Astrocyte (in vitro differentiated cells and primary cell): ENCODE measurements at places on chromosomes 4 and X.

DNA sequence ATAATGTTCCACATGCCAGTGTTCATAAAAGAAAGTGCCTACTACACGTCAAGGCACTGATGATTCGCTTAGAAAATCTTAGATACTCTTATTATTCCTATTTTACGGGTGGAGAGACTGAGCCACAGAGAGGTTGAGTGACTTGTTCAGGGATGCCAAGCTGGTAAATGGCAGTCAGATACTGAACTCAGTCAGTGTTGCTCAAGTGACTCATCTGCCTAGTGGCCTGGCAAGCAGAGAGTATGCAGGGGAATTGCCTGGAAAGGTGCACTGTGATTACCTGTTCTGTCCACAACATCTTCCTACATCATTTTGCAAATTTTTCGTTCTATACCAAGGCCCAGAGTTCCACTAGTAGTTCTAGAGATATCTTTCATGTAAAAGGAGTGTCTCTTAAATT is 68.4 kb downstream of the RAPGEF2 start:
- no peaks in the 10 kb centered on the region for H3K27me3 ChIP-seq
- H3K4me3 ChIP-seq: no peak overlapping the region
- no peak overlapping the region for H3K27ac ChIP-seq
- peak; percentile 10 for DNase-seq
- peaks cover 12% of the 10 kb centered on the region for H3K4me1 ChIP-seq

GRCh38 chr4:139951021-139951420 is 203.0 kb downstream of the MAML3 start:
- no peaks in the 10 kb centered on the region for H3K36me3 ChIP-seq
- DNase-seq: peak; percentile 67
- H3K27ac ChIP-seq: no peak overlapping the region
- H3K4me1 ChIP-seq: peaks cover 7% of the 10 kb centered on the region

DNA sequence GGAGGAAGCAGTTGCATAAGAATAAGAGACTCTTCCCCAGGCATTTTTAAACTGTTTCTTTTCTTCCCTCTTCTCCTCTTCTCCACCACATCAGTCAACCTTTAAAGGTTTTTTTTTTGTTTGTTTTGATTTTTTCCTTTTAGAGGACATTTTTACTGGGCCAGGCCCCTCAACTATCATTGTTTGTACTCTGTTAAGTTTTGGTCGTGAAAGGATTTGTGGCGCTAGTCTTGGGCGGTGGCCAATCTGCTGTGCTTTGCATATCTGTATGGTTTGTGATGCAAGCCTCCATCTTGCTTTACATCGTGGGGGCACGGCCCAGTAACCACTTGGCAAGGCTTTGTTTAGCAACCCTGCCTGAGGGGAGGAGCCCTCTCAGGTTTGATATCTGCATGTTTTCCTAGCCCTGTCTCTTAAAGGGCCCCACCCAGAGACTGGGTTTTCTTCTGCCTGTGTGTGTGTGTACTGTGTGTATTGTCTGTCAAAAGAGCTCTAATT is 101.9 kb upstream of the SLITRK2 start:
- no peaks in the 10 kb centered on the region for H3K27me3 ChIP-seq
- no peak for DNase-seq
- H3K27ac ChIP-seq: no peak overlapping the region
- no peaks in the 10 kb centered on the region for H3K4me1 ChIP-seq
- no peak overlapping the region for H3K4me3 ChIP-seq

- H3K27me3 ChIP-seq: no peaks in the 10 kb centered on the region
- no peak overlapping the region for H3K27ac ChIP-seq
- H3K4me3 ChIP-seq: no peak overlapping the region
- H3K4me1 ChIP-seq: no peaks in the 10 kb centered on the region
- no peak for DNase-seq
These were observed 82.8 kb upstream of the VEGFC start for GRCh38 chr4:176875446-176875930.

- DNase-seq: no peak
- no peaks in the 10 kb centered on the region for H3K4me1 ChIP-seq
- no peaks in the 10 kb centered on the region for H3K27me3 ChIP-seq
- H3K4me3 ChIP-seq: no peak overlapping the region
These were observed 305.4 kb downstream of the PRDM5 start for GRCh38 chr4:120617171-120617570.

- H3K36me3 ChIP-seq: no peaks in the 10 kb centered on the region
- no peak overlapping the region for H3K27ac ChIP-seq
- H3K27me3 ChIP-seq: no peaks in the 10 kb centered on the region
- DNase-seq: no peak
- no peaks in the 10 kb centered on the region for H3K4me1 ChIP-seq
These were observed 1512.2 kb downstream of the C4orf33 start for GRCh38 chr4:130608121-130608520.

DNA sequence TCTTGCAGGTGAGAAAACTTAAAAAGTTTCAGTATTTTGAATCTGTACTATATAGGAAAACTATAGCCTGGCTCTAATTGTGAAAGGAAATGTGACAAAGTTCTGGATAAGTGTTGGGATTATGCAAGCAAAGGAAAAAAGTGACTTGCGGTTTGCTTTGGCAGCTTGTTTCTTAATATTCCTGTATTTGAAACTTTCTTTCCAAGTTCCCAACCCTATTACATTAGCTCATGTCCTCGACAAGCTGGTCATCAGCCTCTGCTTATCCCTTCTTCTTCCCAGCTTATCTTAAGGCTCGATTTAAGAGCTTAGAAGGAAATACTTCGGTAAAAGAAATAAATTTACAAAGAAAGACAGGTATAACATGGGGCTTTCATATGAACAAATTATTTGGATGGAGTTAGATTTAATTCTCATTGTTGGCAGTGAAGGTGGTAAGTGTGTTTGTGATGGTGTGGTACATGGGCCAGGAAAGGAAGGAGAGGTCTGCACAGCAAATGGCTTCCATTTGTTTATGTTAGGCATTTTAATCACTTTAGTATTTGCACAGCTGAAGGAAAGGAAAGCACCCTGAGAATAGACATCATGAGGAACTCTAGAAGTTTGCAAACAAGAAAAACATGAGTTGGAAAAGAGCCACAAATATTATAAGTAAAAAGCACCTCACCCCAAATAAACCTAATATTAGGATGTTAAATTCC is 5.1 kb upstream of the MYOZ2 start:
- H3K4me1 ChIP-seq: no peaks in the 10 kb centered on the region
- H3K27me3 ChIP-seq: no peaks in the 10 kb centered on the region
- H3K4me3 ChIP-seq: no peak overlapping the region
- no peaks in the 10 kb centered on the region for H3K36me3 ChIP-seq
- DNase-seq: no peak
- H3K27ac ChIP-seq: no peak overlapping the region

DNA sequence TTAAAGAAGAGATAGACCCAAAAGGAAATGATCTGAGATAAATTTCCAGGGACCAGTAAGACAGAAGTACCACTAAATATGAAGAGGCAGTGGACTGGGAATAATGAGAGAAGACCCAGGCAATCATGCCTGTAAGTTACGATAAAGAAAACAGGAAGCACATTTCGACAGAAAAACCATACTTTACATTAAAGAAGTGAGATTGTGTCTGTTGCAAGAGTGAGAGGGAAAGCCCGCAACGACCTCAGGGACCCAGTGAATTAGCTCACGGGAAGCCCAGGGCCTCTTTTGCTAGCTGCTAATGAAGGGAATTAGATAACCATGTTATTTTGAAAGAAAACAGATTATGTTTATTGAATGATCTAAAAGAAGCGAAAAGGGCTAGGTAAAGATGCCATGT is 28.9 kb upstream of the ACSL1 start:
- H3K4me1 ChIP-seq: no peaks in the 10 kb centered on the region
- no peak for DNase-seq
- H3K4me3 ChIP-seq: no peak overlapping the region
- no peak overlapping the region for H3K27ac ChIP-seq
- no peaks in the 10 kb centered on the region for H3K27me3 ChIP-seq
- H3K36me3 ChIP-seq: no peaks in the 10 kb centered on the region
